ENCODE measurements at places on chromosomes 12 and 14.

- DNase-seq = no peak
Measured at GRCh38 chr12:3149515-3150307, 72.5 kb downstream of the TSPAN9 start.

DNA sequence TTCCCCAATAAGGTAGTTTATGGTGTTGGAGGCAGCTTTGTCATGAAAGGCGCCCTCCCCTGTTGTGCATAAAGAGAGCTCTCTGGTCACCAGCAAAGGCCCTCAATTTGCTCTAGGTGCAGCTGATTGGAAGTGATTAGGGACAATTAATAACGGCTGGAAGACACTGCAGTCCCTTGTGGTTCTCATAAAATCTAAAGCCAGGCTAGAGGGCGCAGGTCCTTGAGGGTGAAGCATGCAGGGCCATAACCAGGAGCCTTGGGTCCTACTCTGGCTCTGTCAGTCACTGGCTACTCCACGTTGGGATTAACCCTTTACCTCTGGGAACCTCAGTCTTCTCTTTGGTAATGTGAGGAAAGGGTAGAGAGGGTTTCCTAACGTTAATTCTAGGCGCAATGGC lies 1.9 kb downstream of the DAAM1 start:
- no peak for DNase-seq

- DNase-seq = peak; percentile 46
Measured at GRCh38 chr14:64510825-64511671, 6.5 kb downstream of the ZBTB1 start.

DNA sequence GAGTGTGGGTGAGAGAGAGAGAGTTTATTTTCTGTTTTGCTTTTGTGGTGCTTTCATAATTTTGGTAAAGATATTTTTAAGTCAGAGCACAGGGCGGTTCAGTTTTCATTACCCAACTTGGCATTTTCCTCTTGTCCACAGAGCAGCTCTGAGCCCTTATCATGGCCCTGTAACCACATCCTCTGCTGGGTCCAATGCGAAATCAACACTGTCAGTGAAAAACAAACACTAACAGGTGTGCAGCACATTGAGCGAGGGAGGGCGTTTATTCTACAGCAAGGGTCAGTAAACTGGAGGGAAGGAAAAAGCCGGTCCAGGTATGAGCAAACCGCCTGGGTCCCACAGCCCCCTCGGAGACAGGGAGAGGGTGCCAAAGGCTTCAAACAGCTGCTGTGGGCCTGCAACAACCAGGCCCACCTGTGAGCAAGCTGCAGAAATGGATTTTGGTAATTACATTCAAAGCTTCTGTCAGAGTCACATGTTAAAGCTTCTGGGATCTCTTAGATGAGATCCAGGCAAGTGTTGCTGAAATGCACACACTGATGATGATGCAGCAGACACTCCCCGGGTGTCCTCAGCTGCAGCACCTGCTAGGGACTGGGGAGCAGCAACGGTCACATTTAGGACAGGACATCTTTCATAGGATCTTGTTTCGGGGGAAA lies 132.7 kb upstream of the DYRK2 start:
- no peak for DNase-seq

- no peak for DNase-seq
Measured at GRCh38 chr12:121797937-121798786, 4.7 kb upstream of the RHOF start.

Measured in left lung (tissue), 14 donors.